ENCODE measurements at places on chromosomes 11 and 22.

GRCh38 chr22:49752598-49753091 lies 75.0 kb downstream of the BRD1 start:
- no peak for DNase-seq

DNA sequence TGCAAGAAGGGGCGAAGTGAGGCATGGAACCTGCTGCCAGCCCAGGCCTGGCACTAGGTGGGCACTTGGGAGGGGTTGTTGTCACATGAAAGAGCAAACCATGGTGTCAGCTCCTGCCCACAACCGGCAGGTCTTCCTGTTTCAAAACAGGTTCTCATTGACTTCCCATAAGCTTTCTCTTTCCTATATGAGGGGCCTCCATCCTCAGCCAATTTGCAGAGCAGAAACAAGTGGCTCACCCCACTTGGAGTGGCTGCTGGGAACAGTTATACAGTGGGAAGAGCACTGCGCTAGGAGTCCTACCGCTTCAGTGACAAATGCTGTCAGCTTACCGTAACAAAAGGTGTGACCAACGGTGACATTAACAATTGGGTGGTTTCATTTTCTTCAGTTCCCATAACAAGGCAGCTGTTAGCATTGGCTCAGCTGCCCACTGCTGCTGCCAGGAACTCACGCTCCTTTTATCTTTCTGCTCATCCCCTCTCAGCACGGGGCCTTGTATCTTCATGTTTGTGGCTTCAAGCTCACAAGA lies 10.2 kb upstream of the SSTR3 start:
- DNase-seq: no peak

DNA sequence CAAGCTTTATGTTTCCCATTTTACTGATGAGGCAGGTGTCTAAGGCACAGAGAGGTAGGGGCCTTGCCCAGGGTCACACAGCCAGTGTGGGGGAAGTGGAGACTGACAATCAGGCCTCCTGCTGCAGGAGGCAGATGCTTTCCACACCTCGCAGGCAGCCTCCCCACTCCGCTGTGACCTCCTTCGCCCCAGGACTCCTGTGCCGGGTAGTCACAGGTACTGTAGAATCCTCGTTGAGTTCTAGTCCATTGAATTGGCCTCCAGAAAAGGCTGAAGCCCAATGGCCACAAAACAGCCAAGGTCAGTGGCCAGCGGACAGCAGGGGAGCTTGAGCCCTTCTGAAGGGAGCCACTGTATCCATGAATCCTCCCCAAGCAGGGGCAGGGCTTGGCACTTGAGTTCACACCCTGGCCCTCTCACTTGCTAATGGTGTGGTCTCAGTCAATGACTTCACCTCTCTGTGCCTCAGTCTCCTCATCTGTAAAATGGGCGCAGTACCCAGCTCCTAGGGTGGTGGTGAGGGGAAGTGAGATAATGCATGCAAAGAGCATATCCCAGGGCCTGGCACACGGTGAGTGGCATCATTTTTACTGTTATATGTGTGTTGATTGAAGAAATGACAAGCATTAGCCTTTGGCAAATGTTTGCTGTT lies 1.1 kb upstream of the FXYD2 start:
- DNase-seq: no peak

GRCh38 chr11:64924910-64925284 lies 408 bp downstream of the PPP2R5B start:
- no peak for DNase-seq

GRCh38 chr11:72777755-72778278 lies 16.0 kb downstream of the STARD10 start:
- DNase-seq: no peak

GRCh38 chr11:82989628-82990404 lies 81.9 kb downstream of the RAB30 start:
- no peak for DNase-seq

DNA sequence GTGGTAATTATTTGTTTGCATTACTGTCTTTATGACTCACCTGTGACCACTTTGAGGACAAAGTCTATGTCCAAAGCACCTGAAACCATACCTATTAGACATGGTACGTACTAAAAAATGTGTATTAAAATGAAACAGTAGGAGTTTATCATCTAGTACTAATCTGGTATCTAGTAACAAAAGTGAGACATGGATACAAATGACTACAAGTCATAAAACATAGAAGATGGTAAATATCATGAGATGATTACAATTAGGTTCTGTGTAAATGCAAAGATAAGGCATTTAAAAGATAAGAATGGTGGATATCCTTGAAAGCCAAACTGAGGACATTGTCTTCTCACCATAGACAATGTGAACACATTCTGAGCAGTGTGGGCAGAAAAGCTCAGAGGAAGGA lies 113.5 kb upstream of the GUCY1A2 start:
- DNase-seq: no peak

DNA sequence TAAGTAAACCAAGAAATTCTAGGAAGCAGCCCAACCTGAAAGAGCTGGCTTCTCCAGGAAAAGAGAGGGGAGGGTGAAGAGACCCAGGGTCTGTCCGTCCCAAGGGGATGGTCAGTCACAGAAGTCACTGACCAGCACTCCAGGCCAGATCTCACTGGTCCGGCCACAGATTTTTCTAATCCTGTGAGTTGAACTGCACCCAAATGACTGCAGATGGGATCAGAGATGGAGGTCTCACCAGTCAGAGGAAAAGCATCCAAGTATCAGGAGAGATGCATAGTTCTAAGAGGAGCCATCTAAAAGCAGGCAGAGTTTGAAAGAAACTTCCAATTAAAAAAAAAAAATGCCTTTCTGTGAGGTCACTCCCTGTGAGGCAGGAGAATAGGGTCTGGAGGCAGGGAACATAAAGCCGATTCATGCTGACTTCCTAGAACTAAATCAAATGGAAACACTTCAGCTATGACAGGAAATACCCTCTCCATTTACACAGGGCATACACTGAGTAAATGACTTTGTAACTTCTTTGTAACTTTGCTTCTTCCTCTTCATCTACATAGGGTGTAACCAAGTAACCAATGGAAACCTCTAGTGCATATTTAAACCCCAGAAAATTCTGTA lies 144.5 kb downstream of the CCDC34 start:
- no peak for DNase-seq

DNA sequence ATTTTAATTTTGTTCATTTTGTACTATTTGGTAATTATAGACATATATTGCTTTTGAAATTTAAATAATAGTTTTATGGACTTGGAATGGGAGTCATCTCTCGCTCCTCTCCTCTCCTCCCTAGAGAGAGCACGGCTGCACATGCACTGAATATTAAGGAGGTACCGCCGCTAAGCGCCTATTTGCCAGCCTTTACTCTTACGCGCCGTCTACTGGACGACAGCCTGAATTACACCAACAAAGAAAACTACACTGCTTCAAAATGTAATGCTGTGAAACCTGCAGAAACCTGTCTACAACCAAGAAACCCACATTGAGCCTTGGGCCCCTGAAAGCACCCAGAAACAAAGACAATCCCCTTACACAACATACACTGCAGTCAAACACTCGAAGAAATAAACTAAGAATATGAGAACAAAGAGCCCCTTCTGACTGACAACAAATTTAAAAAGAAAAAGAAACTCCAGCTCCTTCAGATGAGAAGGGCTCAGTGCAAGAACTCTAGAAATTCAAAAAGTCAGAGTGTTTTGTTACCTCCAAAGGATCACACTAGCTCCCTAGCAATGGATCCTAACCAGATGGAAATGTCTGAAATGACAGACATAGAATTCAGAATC lies 737.2 kb downstream of the LRRC4C start:
- no peak for DNase-seq

All from stimulated activated CD4-positive, alpha-beta T cell treated with anti-CD3 and anti-CD28 coated beads, TNF-alpha, amount 100 ng/mL, for 48 hours (primary cell).